D341Med (cell line): ENCODE measurements at places on chromosomes 4 and X.

DNA sequence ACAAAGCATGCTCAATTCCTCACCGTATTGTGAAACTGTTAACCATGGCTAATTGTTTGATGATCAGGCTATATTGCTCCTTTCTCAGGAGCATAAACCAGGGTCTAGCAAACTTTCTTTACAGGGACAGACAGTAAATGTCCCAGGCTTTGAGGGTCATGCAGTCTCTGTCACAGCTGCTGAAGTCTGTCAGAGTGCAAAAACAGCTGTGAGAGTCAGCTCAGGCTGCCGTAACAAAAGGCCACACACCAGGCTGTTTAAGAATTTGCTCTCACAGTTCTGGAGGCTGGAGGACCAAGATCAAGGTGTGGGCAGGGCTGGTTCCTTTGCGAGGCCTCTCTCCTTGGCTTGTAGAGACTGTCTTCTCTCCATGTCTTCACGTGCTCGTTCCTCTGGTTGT lies 75.6 kb downstream of the GPR143 start:
- DNase-seq, result no peak

DNA sequence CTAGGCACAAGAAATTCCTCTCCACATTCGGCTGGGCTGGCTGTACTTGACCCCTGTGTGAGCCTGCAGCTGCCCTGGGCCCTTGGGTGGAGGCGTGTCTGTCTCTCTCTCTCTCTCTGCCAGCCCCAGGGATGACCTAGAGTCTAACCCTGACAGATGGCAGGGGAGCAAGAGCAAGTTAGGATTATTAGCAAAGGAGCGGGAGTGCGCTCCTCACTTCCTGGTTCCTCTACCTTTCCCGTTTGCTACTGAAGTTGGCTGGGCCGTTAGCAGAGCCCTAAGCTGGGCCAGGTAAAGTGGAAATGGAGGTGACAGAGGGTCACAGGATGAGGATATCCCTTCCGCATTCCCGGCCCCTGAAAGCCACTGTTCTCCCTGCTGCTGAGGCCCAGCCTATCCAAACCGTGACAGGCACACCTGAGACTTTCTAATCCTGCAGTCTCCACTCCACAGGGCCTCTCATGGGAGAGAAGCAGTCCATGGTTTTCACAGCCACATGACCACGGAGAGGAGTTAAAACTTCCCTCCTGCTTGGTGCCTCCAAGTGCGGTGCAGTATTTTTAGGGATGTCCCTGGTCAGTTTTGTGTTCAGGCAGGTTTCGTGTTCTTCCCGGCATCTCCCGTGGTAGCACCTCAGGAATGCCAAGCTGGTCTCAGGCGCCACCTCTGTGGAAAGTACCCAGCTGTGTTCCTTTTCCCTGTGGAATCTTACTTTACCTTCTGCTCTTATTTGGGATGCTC lies 79.3 kb downstream of the CLDN22 start:
- no peak for DNase-seq

GRCh38 chr4:153497988-153498967 lies 32.1 kb downstream of the TMEM131L start:
- no peak for DNase-seq

- no peak for DNase-seq
Observed at GRCh38 chr4:2478229-2478628, 9.3 kb downstream of the RNF4 start.
